ENCODE measurements at places on chromosomes 2 and 18.

DNA sequence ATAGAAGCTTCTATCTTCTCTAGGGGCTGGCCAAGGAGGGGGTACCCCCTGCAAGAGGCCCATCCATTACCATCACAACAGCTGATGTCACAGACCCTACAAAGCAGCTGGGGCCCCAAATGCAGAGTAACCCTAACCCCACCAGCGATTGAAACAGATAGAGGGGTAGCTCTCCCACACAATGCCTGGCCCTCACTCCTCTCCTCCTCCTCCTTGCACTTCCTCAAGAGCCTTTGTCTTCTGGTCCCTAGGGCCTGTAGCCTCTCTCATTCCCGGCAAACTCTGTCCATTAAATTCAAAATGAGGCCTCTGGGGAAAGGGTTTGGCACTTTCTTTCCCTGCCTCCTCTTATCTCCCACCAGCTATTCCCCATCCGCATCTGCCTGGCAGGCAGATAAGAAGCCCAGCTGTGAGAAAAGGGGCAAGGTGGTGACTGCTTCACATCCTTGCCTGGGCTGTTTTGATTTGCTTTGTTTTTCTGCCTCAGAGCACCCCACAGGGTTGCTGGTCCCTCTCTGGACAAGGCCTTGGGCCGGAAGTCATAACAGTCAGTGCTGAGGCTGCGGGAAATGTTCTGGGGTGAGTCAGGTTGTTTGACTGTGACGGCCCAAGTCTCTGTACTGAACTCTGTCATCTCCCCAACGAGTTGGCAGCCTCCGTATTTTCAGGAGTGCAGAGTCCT is 26.1 kb upstream of the CYP26B1 start:
- DNase-seq, result no peak

GRCh38 chr2:101310834-101311695 is 2.6 kb upstream of the RNF149 start:
- no peak for DNase-seq

DNA sequence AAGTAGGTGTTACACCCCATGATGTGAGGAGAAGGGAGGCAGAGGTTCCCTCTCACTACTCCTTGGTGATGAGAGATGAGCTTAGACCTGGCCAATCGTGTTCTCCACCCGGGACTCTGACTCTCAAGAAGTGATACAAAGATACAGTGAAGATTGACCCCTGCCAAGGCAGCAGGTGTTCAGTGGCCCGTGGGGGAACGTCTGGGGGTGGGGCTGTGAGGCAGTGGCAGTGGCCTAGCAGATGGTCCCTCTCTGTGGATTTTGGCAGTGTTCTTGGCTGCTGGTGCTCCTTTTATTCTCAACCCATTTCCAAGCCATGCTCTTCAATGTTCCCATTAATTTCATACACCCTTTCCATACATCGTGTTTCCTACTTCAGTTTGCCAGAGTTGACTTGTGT is 120.4 kb upstream of the NEDD4L start:
- DNase-seq, result no peak

DNA sequence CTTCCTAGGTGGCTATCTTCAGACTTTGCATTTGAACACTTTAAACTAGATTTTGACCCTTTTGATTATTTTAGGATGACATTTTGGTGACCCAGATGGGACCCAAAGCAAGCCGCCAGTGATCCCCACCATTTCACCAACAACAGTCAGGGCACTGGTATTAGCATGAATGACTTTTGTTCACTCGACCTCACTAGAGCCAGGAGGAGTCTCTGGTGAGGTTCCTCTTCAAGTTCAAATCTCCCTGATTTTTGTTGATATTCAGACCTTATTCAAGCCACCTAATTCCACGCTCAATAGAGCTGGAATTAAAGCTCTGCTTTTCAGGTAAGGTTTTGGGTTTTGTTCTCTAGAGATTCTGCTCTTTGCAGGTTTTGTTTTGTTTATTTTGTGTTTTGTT is 202.3 kb downstream of the MREG start:
- DNase-seq, result no peak

DNA sequence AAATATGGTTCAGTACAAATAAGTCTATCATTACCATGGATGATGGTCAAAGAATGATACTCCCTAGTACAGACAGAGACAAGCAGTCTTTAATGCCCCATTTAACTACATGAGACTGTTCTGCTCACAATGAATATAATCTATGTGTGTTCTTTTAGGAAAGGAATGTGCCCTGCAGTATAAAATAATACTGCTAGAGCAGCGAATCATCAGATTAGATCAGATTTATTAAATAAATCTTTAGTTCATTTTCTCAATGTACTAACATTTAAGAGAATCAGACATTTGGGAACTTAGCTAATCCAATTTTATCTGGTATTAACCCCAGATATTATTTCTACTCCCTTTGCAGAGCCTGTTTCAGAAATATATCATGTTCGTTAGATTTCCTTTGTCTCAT is 272.0 kb upstream of the GCFC2 start:
- DNase-seq, result no peak

DNA sequence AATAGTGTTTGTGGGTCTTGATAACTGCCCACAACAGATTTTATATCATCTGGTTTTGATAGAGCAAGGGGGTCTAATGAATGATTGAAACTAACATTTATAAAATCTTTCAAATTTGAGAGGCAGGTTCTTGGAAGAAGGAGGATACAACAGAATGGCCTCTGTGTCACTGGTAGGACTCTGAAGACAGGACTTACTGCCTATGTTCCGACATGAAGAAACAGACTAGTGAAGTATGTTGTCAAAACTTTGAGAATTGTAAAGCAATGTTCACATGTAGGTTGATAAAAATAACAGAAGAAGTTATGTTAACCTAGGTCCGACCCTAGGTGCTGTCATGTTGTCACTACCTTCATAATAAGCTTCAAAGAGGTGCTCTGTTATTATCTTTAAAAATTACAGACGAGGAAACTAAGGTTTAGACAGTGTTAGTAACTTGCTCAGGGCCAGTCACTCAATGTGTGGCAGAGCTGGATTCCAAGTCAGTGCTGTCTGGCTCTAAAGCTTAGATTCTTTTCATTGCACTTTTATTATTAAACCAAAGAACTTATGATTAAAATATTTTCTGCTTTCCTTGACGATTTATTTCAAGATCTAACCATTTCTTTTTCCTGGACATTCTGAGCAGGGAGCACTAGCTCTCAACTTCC is 146.2 kb downstream of the RPIA start:
- DNase-seq, result no peak

- DNase-seq, result no peak
Measured at GRCh38 chr2:209526561-209526960, 102.7 kb downstream of the MAP2 start.

DNA sequence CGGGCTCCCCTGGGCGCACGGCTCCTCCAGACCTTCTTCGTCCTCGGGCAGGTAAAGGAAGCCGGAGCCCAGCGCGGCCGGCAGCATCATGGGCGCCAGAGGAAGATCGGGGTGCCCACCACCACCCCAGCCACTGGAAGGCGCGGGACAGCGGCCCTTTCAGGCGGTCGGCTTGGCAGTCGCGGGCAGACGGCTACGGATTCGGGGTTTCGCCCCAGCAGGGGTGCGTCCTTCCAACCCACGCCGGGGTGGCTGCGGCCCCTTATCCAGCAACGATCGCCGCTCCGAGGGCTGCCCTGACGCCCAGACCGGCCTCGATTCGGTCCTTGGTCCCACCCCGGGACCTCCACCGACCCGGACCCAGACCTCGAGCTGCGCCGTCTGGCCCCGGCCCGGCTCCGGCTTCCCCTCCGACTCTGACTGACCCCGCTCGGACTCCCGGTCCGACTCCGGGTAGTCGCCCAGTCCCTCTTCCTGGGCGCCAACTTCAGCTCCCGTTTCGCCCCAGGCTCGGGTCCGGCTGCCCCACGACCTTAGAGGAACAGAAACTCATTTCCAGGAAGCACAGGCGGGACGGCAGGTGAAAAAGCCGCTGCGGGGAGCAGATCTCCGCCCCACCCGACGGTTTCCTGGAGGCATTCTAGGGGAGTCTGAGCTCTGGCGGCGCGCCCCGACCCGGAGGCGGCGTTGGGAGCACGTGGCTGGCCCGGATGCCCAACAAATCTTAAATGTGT is 30.2 kb upstream of the SSB start:
- DNase-seq, result no peak

GRCh38 chr2:227888289-227888688 is 16.9 kb downstream of the DAW1 start:
- DNase-seq, result no peak

GRCh38 chr18:70082430-70082829 is 123.1 kb downstream of the RTTN start:
- DNase-seq, result no peak

DNA sequence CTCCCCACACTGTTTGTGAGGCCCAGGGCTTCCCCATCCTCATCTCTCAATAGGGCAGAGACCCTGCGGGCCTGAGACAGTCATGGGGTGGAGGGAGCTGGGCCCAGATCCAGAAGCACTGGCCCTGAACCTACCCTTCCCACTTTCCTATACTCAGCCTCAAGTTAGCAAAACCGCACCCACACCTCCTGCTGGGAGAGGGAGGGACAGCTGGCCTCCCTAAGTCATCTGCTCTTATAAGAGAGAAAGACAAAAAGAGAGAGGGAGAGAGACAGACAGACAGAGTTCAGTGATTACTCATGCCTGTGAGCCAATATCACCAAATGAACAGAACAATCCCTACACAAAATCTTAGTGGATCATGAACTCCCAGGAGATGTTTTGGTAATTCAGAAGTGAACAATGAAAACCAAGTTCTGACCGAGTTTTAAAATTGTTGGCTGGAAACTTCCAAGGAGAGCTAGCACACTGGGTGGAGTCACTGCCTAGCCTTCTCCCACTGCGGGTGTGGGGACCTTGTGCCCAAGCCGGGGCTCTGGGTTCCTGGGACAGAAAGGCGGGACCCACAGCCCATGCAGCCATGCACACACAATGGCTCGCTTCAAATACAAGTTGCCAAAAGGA is 130.5 kb downstream of the PXDN start:
- no peak for DNase-seq

GRCh38 chr2:12269041-12269972 is 447.4 kb upstream of the TRIB2 start:
- DNase-seq, result no peak

GRCh38 chr2:30208453-30208852 is 22.9 kb upstream of the LBH start:
- DNase-seq, result no peak

GRCh38 chr18:12998332-12999060 is 7.3 kb downstream of the CEP192 start:
- no peak for DNase-seq

- no peak for DNase-seq
Measured at GRCh38 chr2:19796035-19796695, 105.6 kb downstream of the TTC32 start.

- DNase-seq, result no peak
Measured at GRCh38 chr2:122081751-122082150, 326.3 kb downstream of the TSN start.

GRCh38 chr2:98569197-98569793 is 39.0 kb downstream of the COA5 start:
- DNase-seq, result peak; percentile 62

GRCh38 chr2:130381619-130382018 is 25.8 kb downstream of the PTPN18 start:
- no peak for DNase-seq

DNA sequence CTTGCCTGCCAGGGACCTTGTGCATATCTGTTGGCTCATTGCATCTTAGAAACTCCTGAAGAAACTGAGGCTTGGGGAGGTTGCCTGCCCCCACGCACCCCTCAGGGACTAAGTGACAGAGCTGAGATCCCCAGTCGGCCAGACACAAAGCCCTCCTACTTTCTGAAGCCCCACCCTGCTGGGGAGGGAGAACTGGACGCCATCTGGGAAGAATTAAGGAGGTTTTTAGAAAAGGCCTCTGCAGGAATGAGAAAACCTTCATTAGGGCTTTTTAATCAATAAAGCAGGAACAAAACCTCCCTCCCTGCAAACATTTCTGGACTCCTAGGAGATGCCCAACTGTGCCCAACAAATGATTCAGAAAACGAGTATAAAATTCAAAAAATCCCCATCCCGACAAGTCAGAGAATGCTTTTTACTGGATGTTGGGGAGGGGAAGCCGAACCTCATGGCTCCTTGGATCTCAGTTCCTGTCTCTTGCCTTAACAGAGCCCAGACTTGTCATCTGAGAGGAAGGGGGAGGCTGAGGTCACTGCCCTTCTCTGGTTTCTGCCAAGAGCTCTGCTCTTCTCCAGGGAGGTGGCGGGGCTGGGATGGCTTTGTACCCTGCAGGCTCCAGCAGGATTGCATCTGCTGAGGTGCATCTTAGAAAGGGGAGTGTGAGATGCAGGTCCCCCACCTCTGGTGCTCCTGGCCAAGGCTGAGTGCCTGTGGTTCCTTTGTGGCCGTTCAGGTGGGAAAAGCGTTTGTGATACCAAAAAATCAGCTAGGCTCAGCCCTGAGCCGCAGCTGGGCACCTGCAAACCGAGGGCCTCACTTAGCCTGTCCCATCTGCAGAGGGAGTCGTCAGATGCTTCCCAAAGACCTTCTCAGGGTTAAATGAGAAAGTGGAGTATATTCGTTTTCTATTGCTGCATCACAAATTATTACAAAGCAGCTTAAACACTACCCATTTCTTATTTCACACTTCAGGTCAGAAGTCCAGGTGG is 142.4 kb downstream of the ZFP36L2 start:
- DNase-seq, result no peak

- DNase-seq, result peak; percentile 31
Measured at GRCh38 chr2:112259509-112260294, 4.9 kb upstream of the ZC3H8 start.

GRCh38 chr2:43142921-43143438 is 83.4 kb downstream of the ZFP36L2 start:
- DNase-seq, result no peak

GRCh38 chr18:44325903-44326635 is 354.6 kb upstream of the SETBP1 start:
- DNase-seq, result no peak

DNA sequence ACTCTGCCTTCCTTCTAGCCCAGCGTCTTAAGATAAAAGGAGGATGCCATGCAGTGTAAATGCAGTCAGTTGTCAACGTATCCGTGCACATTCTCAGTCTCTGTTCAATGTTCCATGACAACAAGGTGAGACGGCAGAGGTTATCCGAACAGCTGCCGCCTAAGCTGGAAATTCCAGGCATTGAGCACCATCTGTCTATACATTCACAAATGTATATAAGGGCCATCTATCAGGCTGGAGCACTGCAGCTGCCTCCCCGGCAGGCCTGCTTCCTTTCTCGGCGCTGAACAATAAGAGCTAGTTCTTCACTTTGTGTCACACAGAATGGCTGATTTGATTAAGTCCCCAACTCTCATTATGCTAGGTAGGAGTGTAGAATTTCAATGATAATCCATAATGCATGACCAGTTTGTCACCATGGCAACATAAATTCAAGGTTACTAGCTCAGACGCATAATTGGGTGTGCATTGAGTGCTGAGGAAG is 282.2 kb upstream of the SOX11 start:
- no peak for DNase-seq

GRCh38 chr2:54652540-54652939 is 70.9 kb upstream of the EML6 start:
- DNase-seq, result no peak
